ENCODE measurements at places on chromosomes 3 and 15. TPM values are rescaled to one million over a fixed set of nuclear protein-coding genes. Genes with fewer than 3 reads are reported as not detected.
A peak's percentile ranks its signal among the peaks of the same experiment; 100 is the strongest.

The ITIH1 gene
- not detected for total RNA-seq

GRCh38 chr3:113304102-113304501 is 92.7 kb downstream of the BOC start:
- DNase-seq: no peak

The PLSCR5 gene
- total RNA-seq: not detected

The ZDHHC23 gene
- 10.5 TPM for total RNA-seq

DNA sequence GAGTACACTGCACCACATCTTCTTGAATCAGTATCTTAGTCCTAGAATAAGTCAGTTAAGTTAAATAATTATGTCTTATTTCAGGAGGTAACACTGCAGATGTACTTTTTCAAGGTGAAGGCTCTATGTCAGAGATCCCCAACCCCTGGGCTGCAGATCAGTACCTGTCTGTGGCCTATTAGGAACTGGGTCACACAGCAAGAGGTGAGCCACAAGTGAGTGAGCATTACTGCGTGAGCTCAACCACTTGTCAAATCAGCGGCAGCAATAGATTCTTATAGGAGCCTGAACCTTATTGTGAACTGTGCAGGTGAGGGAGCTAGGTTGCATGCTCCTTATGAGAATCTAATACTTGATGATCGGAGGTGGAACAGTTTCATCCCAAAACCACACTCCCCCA is 851.9 kb upstream of the ALCAM start:
- no peak for DNase-seq

The FAM43A gene
- 80.7 TPM for total RNA-seq

- DNase-seq: no peak
These were observed 54.0 kb upstream of the TMEM108 start for GRCh38 chr3:132984181-132984580.

GRCh38 chr15:48313216-48313615 is 18.0 kb upstream of the DUT start:
- DNase-seq: no peak

GRCh38 chr3:150074697-150075416 is 104.2 kb upstream of the PFN2 start:
- no peak for DNase-seq

- DNase-seq: no peak
These were observed 158.8 kb downstream of the CLSTN2 start for GRCh38 chr3:140093742-140094141.

DNA sequence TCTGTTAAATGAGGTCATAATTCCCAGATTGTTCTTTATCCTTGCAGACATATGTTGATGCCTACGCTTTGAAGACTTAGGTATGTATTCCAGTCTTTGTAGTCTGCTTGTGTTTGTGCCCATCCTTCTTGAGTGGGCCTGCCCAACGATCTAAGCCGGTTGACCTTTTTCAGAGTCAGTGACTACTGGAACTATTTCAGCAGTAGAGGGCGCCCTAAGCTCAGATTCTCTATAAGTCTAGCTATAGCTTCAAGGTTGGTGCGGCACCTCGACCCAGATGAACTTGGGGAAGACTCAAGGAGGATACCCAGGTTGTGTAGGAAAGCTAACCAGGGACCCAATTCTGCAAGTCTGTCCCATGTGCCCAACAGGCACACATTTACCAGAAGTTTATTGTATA is 228.8 kb upstream of the PPP2R3A start:
- no peak for DNase-seq

DNA sequence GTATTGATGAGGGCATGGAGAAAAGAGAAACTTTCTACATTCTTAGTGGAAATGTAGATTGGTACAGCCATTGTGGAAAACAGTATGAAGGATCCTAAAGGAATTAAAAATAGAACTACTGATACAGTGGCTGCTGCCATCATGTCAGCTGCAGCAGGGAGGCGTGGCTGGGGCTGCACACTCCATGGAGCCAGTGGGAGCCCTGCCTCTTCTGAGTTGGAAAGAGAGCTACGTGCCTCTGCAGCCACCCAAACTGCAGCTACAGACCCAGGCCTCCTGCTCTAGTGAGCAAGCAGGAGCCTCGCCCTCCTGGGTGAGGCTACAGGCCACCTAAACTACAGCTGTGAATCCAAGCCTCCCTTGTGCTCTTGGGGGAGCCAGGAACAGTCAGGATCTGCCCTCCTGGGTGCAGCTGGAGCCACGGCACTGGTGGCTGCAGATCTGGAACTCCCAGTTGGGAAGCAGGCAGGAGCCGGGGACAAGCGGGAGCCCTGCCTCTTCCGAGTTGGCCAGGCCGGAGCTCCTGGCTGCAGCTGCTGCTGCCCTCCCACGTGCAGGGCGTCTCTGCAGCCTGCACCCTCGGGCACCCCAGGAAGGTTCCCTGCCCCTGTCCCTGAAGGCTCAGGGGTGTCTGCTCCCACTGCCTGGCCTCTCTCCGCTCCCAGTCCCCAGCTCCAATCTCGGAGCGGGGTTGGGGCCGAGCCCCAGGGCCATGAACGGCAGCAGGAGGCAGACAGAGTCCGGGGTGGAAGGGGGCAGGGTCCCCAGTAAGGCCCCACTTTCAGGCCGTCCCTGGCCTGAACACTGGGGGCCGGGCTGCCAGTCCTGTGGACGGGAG is 64.5 kb downstream of the THBS1 start:
- no peak for DNase-seq

The CCR5 gene
- not detected for total RNA-seq

GRCh38 chr3:8982509-8982908 is 19.2 kb upstream of the RAD18 start:
- DNase-seq: peak; percentile 17

The TTLL13 gene
- total RNA-seq: 0.13 TPM

GRCh38 chr15:38541026-38541425 is 23.6 kb downstream of the RASGRP1 start:
- no peak for DNase-seq

DNA sequence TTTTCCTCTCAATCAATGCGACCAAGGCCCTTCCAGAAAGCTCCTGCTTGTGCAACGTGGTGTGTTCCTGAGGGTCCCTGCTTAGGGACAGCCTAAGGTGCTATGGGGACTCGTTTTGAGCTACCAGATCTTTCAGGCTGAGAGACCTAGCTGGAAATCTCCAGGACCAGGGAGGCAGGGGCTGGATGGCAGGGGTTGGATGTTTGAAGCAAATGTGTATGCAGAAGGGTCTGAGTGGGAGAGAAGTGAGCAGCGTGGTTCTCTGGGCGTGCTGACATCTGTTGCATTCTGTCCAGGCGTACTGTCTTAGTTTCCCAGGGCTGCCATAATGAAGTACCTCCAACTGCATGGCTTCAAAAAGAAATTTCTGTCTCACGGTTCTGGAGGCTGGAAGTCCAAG is 31.7 kb upstream of the SLCO2A1 start:
- no peak for DNase-seq

The MUSTN1 gene
- total RNA-seq: 0.25 TPM

- no peak for DNase-seq
These were observed 385.4 kb downstream of the MFSD1 start for GRCh38 chr3:159187232-159187631.

DNA sequence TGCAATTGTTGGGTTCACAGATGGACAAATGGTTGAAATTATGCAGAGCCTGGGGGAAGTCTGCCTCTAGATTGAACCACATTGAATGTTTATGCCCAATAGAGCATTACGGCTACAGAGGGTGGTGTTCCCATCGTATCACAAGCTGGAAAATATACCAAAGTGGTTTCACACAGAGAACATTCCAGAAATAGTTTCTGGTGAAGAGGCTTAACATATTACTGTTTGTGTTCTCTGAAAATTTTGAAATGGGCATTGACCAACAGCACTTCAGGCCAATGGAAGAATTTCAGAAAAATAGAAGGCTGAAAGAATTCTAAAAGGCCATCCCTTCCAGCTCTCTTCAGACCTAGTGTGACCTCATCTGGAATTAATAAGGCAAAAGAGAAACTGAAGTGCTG is 203.9 kb downstream of the NEK10 start:
- DNase-seq: no peak

The PRICKLE2 gene
- 2.8 TPM for total RNA-seq

GRCh38 chr15:43749690-43750345 is 3.6 kb downstream of the PDIA3 start:
- DNase-seq: no peak

The NR1I2 gene
- total RNA-seq: not detected

GRCh38 chr3:58357402-58357801 is 24.7 kb downstream of the PXK start:
- no peak for DNase-seq

DNA sequence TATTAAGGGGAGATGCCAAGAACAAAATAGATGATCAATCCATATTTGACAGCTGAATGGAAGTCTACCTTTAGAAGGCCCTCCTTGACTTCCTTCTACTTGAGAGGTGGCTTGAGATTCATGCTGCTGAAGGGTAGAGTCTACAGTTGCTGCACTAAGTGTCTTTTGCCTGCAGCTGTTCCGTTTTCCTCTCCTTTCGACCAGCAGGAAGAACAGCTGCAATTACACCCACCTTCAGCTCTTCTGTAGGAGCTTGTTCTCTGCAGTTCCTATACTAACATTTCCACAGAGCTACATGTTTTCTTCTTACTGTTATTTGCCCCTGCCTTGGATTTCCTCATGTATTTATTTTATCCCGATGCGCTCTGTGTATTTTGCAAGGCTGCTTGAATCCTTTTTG is 79.1 kb downstream of the ARRDC4 start:
- no peak for DNase-seq

The NEO1 gene
- 5.3 TPM for total RNA-seq

DNA sequence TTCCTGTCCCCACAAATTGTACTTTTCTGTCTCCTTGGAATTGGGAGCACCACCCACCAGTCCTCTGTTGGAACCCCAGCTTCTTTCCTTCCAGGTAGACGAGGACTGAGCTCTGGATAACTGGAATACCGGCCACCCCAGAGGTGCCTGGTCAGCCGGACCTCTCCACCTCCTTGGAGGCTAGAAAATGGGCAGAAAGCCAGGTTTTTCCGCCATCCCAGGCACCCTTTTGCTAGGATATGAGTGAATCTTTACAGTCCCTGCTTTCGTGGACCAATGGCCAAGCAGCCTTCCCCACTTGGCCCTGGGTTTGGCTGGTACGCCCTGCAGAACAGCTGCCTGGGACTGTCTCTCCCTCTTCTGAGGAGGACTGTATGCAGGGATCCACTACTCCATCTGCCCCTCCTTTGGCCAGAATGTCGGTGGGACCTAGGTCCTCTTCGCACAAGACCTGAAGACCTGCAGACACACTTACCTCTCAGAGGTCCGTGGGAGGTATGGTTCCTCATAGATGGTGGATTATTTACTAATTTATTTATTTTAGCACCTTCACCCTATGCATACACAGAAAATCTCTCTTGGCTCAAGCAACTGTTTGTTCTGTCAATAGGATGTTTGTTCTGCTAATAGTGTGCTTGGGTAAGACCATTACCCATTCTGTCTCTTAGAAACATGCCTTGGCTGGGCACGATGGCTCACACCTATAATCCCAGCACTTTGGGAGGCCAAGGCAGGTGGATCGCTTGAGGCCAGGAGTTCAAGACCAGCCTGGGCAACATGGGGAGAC is 8.6 kb upstream of the CHAC1 start:
- DNase-seq: no peak

DNA sequence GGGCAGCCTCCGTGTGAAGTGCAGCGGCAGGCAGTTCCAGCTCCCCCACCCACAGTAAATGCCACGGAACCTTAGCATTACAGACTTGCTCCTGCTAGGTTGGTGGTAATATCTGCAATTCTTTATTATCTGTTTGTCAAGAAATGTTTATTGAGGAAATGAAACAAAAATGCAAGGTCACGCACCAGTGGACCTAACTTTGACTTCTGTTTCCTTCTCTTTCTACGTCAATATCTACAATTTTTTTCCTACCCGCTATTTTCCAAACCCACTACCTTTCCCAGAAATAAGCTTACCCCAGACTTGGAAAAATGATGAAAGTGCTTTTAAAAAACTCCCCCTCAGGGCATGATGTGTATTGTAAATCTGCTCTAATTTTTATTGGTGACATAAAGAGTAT is 18.9 kb downstream of the ILDR1 start:
- no peak for DNase-seq

DNA sequence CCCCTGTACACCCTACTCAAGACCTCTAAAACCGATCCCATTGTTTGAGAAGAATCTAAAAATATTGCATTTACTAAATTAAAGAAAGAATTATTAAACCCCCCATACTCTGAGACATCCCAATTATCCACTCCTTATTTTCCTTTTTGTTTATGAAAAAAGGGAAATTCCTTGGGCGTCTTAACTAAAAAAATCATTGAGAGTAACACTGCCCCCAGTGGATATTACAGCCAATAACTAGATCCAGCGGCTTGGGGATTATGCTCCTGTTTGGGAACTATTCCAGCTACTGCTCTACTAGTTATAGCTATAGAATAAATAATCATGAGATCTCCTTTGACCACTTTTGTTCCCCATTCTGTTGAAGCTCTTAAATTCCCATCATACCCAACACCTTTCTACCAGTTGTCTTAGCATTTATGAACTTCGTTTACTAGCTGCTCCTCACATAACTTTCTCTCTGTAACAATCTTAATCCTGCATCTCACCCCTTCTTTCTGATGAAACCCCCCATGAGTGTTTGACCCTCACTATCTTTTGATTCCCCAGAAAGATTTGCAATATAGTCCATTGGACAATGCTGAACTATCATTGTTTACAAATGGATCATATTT is 12.7 kb upstream of the CFAP91 start:
- DNase-seq: peak; percentile 44

GRCh38 chr3:153137626-153138025 is 24.4 kb upstream of the RAP2B start:
- DNase-seq: no peak

The CRYBG3 gene
- 15.4 TPM for total RNA-seq

DNA sequence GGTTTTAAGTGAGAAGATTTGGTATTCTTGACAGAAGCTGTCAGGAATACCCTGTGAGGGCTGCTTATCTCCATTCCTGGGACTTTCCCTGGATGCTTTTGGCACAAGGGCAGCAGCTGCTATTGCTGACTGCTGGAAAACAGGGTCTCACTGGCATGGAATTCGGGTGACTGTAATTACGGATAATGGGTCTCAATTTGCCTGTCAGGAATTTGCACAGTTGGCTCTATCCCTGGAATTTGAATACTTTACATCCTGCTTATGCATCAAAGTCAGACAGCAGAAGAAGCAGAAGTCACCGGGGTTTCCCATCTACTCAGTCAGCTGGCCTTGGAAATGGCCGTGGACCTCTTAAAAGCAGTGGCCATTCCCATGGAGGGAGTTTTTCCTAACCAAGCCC is 25.9 kb upstream of the AKAP13 start:
- DNase-seq: peak; percentile 81

- no peak for DNase-seq
These were observed 847.6 kb upstream of the ALCAM start for GRCh38 chr3:104519068-104519467.

GRCh38 chr3:170178651-170179050 is 2.9 kb downstream of the PHC3 start:
- no peak for DNase-seq

All from dermis microvascular lymphatic vessel endothelial cell (primary cell).